ENCODE measurements at places on chromosomes 4 and X. TPM values are rescaled to one million over a fixed set of nuclear protein-coding genes. Genes with fewer than 3 reads are reported as not detected.

- H3K4me1 ChIP-seq = peaks cover 37% of the 10 kb centered on the region
- H3K27ac ChIP-seq = no peak overlapping the region
- no peak for DNase-seq
These were observed 8.4 kb downstream of the SCD5 start for GRCh38 chr4:82790060-82790660.

GRCh38 chrX:134676436-134676835, 18.2 kb upstream of the PLAC1 start:
- no peak overlapping the region for H3K4me3 ChIP-seq
- no peaks in the 10 kb centered on the region for H3K36me3 ChIP-seq
- no peaks in the 10 kb centered on the region for H3K27me3 ChIP-seq
- peak overlapping the region; percentile 37 for H3K27ac ChIP-seq
- peaks cover 8% of the 10 kb centered on the region for H3K4me1 ChIP-seq
- no peak for DNase-seq

DNA sequence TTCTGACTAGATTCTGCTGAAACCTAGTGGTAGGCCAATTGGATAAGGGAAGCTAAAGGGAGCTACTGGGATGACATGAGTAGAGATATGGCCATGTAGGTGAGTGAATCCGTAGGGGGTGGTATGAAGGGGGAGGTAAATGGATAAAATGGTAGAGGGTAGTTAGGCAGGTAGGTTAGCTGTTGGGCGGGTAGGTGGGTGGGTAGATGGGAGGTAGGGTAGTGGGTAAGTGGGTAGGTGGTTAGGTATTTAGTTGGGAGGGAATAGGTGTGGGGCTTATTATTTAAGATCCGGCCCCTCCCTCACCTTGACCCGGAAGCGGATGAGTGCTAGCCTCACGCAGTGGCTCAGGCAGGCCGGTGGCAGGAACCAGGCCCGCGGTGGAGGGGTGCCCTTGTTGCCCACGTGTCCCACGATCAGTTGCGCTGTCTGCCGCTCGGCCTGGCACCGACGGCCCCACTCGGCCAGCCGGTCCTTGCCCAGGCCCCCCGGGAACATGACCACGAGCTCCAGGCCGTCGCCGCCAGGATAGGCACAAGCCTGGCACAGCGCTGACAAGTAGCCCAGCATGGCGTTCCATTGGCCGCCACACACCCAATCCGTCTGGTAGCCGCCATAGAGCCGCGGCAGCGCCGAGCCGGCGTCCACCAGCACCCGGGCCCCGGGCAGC, 725 bp downstream of the FAM120C start:
- no peak for DNase-seq
- H3K27me3 ChIP-seq = no peaks in the 10 kb centered on the region
- peak overlapping the region; percentile 84 for H3K27ac ChIP-seq
- no peaks in the 10 kb centered on the region for H3K36me3 ChIP-seq

DNA sequence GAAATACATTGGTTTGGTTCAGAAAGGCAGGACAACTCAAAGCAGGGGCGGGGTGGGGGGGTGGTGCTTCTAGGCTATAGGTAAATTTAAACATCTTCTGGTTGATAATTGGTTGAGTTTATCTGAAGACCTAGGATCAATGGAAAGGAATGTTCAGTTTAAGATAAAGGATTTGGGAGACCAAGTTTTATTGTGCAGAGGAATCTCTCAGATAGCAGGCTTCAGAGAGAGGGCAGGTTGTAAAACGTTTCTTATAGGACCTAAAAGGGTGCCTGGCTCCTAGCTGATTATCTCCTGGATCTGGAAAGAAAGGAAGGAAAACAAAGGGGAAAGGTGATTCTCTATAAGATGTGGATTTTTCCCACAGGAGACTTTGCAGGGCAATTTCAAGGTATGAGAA, 94.0 kb downstream of the TMEM47 start:
- H3K27ac ChIP-seq = no peak overlapping the region
- no peaks in the 10 kb centered on the region for H3K4me1 ChIP-seq
- DNase-seq = no peak
- H3K4me3 ChIP-seq = no peak overlapping the region
- no peaks in the 10 kb centered on the region for H3K36me3 ChIP-seq

DNA sequence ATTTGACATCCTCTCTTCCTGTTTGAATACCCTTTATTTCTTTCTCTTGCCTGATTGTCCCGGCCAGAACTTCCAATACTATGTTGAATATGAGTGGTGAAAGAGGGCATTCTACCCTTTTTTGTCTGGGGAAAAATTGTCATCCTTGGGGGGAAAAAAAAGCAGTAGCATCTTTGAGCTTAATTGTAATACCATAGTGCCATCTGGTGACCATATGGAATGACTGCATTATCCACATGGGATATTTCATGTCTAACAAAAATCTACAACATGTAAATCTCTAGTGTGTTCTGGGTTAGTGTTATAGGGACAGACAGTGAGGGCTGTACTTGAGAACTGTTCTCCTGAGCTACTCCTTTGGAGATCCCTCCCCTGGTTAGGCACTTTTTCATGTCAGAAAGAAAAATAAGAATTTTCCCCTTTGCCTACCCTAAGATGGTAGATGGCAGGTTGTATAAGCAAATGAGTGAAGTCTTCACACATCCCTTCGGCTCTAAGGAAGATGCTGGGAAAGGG, 26.0 kb downstream of the CAPN6 start:
- H3K36me3 ChIP-seq = no peaks in the 10 kb centered on the region
- H3K4me1 ChIP-seq = no peaks in the 10 kb centered on the region
- H3K27me3 ChIP-seq = peaks cover 18% of the 10 kb centered on the region
- no peak overlapping the region for H3K27ac ChIP-seq
- no peak for DNase-seq

GRCh38 chr4:73439445-73439844, 3.4 kb downstream of the AFP start:
- DNase-seq = no peak
- no peaks in the 10 kb centered on the region for H3K36me3 ChIP-seq
- H3K27me3 ChIP-seq = peaks cover 44% of the 10 kb centered on the region

- peak overlapping the region; percentile 17 for H3K27ac ChIP-seq
- H3K4me1 ChIP-seq = peaks cover 33% of the 10 kb centered on the region
- H3K4me3 ChIP-seq = no peak overlapping the region
- DNase-seq = no peak
- H3K27me3 ChIP-seq = no peaks in the 10 kb centered on the region
These were observed 214.3 kb upstream of the PPARGC1A start for GRCh38 chr4:24104158-24104565.

- DNase-seq = no peak
- H3K27ac ChIP-seq = no peak overlapping the region
- peaks cover 5% of the 10 kb centered on the region for H3K4me1 ChIP-seq
- no peaks in the 10 kb centered on the region for H3K36me3 ChIP-seq
- H3K27me3 ChIP-seq = peaks cover 2% of the 10 kb centered on the region
- H3K4me3 ChIP-seq = no peak overlapping the region
These were observed 5.3 kb upstream of the IDS start for GRCh38 chrX:149510386-149510785.

DNA sequence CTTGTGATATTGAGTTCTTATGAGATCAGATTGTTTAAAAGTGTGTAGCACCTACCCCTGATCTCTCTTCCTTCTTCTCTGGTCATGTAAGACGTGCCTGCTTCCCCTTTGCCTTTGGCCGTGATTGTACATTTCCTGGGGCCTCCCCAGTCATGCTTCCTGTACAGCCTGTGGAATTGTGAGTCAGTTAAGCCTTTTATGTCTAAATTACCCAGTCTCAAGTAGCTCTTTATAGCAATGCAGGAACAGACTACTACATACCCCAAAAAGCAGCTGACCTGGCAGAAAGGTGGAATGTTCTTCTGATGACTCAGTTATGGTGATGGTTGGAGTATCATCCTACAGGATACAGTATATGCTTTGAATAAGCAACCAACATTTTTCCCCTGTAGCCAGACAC, 11.4 kb upstream of the MCUB start:
- no peak for DNase-seq
- peaks cover 13% of the 10 kb centered on the region for H3K4me1 ChIP-seq
- peaks cover 4% of the 10 kb centered on the region for H3K36me3 ChIP-seq
- peak overlapping the region; percentile 82 for H3K27ac ChIP-seq

- H3K27me3 ChIP-seq = no peaks in the 10 kb centered on the region
- H3K4me1 ChIP-seq = no peaks in the 10 kb centered on the region
- H3K36me3 ChIP-seq = no peaks in the 10 kb centered on the region
- no peak overlapping the region for H3K27ac ChIP-seq
These were observed 216.6 kb downstream of the NR3C2 start for GRCh38 chr4:148225639-148226038.

- H3K36me3 ChIP-seq = no peaks in the 10 kb centered on the region
- no peak overlapping the region for H3K27ac ChIP-seq
- no peak overlapping the region for H3K4me3 ChIP-seq
- H3K27me3 ChIP-seq = no peaks in the 10 kb centered on the region
- H3K4me1 ChIP-seq = peaks cover 5% of the 10 kb centered on the region
These were observed 75.9 kb downstream of the SLC9A7 start for GRCh38 chrX:46683048-46683447.

The GYG2 gene
- 14.1 TPM for total RNA-seq

The MAGEC2 gene
- not detected for total RNA-seq

Measured in chondrocyte (in vitro differentiated cells).